Heart left ventricle (tissue), 16 donors: ENCODE measurements at places on chromosomes 16 and 17.

DNA sequence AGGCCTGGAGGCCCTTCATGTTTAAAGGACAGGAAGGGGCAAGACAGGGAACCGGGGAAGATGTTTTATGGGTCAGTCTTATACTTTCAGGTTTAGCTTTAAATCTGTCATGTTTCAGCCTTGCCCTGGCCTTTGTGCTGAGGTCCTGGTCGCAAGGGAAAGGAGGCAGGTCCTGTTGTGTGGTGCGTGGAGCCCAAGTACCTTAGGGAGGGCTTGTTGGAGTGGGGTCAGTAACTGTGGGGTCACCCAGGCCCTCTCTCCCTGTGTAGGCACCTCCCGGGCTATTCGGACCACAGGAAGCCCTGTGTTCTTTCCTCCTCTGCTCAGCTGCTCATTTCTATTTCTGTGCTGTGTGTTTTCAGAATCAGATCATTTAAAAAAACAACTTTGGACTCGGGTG, 42.7 kb downstream of the MPRIP start:
- H3K27ac ChIP-seq = no peak overlapping the region
- H3K4me3 ChIP-seq = no peak overlapping the region
- no peaks in the 10 kb centered on the region for H3K27me3 ChIP-seq
- H3K4me1 ChIP-seq = peaks cover 41% of the 10 kb centered on the region
- H3K36me3 ChIP-seq = peaks cover 40% of the 10 kb centered on the region

- no peak for DNase-seq
- H3K36me3 ChIP-seq = no peaks in the 10 kb centered on the region
- H3K4me1 ChIP-seq = no peaks in the 10 kb centered on the region
- H3K27ac ChIP-seq = no peak overlapping the region
- no peak overlapping the region for H3K4me3 ChIP-seq
Measured at GRCh38 chr17:29800457-29800856, 129.6 kb downstream of the SSH2 start.

- no peak overlapping the region for H3K27ac ChIP-seq
- peaks cover 8% of the 10 kb centered on the region for H3K27me3 ChIP-seq
- no peak for DNase-seq
- H3K36me3 ChIP-seq = no peaks in the 10 kb centered on the region
- no peak overlapping the region for H3K4me3 ChIP-seq
Measured at GRCh38 chr17:48442819-48443218, 12.8 kb upstream of the SKAP1 start.

DNA sequence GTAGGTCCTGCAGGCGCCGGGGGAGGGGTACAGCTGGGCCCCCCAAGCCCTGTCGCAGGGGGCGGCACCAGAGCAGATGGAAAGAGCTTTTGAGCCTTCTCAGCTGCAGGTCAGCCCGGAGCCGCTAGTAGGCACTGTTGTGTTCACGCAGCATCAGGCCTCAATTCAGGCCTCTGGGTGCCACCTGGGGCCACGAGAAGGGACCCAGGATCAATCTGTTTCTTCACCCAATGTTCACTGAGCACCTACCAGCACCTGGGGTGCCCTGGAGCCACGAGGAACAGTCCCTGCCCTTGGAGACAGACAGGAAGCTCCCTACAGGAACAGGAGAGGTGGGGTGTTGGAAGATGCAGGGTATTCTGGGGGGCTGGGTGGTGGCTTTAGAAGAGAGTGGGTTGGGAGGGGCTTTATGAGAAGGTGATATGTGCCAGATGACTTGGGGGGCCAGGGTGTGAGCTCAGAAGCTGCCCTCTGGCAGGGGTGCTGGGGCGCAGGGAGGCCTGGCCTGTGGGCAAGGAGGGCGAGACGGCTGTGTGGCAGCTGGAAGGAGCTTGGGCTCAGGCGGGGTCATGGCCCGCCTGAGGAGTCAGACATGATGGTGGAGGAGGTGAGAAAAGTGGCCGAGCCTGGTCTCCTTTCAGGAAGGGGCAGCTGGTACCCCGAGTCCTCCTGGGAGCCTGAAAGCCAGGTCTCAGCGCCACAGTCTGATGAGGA, 121.9 kb upstream of the GSE1 start:
- no peak for DNase-seq
- no peaks in the 10 kb centered on the region for H3K36me3 ChIP-seq
- H3K4me3 ChIP-seq = no peak overlapping the region

DNA sequence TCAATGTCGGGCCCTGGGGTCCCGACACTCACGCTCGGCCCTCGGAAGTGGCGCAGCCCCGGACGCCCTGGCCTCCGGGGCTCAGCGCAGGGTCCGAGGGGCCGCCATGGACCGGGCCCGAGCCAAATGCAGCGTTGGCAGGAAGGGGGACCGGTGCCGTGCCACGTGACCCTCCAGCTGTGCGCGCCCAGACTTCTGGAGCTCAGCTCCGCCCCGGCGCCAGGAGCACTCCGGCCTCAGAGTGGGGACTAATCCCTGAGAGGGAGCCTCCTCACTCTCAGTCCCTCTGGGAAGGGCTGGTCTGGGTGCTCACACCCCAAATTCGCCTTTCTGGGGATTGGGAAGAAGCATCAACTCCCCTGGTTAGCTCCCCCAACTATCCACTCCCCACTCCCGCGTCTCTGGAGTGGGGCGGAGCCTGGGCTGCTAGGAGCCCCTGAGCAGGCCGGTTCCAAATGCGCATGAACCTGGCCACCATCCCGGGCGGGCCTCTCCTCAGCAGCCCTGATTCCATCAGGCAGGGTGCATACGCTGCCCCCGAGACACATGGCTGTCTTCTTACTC, at the start of gene B3GNT9:
TSS of gene B3GNT9 (minus strand) at position 166 of the 564 bp plus-strand sequence. CDS start 513 bp downstream, outside the sequence.
- DNase-seq = peak; percentile 84
- H3K27ac ChIP-seq = peak within 1 kb of the TSS; percentile 79
- peak within 1 kb of the TSS; percentile 63 for H3K4me3 ChIP-seq
- no peaks in the 10 kb centered on the region for H3K27me3 ChIP-seq

DNA sequence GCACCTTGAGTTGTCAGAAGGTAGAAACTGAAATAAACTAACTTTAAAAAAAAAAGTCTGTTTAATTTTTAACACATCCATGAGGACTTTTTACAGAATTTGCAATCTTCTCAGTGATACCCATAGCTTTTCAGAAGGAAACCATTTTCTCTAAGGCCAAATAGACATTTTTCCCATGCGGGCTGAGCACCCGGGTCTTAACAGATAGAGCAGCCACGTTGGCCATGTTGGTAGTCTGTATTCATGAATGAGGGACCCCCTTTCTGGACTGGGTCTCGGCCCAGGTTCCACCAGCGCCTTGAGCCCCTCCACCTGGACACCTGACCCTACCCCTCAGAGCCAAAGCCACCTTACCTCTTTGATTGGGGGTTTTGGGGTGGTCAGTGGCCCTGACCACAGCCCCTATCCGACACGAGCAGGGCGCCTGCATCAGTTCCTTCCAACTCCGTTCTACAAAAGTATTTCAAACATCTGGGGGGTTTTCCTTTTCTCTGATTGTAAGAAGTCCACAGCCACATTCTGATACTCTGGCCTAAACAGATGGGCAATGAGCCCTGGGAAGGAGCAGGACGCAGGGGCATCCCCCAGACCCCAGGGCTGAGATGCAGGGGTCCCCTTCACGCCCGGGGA, 18.0 kb downstream of the CIBAR2 start:
- DNase-seq = no peak
- no peak overlapping the region for H3K27ac ChIP-seq
- H3K27me3 ChIP-seq = peaks cover 4% of the 10 kb centered on the region
- H3K4me1 ChIP-seq = peaks cover 8% of the 10 kb centered on the region
